ENCODE measurements at places on chromosomes 1 and 21. TPM values are rescaled to one million over a fixed set of nuclear protein-coding genes. Genes with fewer than 3 reads are reported as not detected.
A peak's percentile ranks its signal among the peaks of the same experiment; 100 is the strongest.

SLC44A5 gene
- 0.70 TPM for total RNA-seq

SCAMP3 gene
- 52.5 TPM for total RNA-seq

GRCh38 chr1:53376742-53377437 lies 49.0 kb upstream of the LRP8 start:
- no peak for DNase-seq

DNA sequence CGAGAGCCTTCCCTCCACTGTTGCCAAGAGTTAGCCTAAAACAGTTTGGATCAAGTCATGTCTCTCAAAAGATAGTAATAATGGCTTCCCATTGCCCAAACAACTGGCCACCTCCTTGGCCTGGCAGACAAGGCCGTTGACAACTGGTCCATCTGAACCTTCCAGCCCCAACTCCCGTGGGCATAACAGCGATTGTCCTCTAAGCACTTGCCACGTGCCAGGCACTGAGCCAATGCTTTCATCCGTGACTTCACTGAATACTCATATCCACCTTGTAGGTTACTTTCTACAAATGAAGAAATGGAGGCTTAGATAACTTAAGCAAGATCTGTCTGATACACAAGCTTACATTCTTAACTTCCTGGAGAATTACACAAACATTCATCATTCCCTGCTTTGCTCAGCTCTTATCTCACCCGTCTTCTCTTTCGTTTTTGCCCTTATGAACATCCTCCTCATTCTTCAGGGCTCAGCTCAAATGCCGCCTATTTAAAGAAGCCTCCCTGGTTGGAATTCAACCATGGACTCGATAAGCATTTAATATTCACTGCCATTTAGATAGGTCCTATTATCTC lies 106.4 kb downstream of the KCND3 start:
- DNase-seq: no peak

GRCh38 chr1:41359211-41360073 lies 1.8 kb upstream of the FOXO6 start:
- no peak for DNase-seq

GRCh38 chr1:20255666-20256065 lies 35.0 kb upstream of the VWA5B1 start:
- DNase-seq: peak; percentile 29

SPATA46 gene
- total RNA-seq: not detected

- no peak for DNase-seq
These were observed 2.9 kb downstream of the DDI2 start for GRCh38 chr1:15620155-15620545.

NMNAT2 gene
- total RNA-seq: not detected

DNA sequence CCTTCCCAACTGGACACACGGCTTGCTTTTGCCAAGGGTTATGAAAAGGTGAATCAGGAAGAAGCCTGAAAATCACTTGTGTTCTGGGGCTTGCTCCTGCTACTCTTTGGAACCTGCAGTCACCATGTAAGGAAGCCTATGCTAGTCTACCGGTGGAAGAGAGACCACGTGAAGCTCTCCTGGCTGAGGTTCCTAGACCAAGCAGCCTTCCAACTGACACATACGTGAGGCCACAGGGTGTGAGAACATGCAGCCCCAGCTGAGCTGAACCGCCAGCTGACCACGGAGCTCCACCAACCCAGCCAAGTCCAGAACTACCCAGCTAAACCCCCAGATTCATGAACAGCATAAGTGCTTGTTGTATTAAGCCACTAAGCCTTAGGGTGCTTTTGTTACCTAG lies 72.8 kb upstream of the KRTAP19-8 start:
- no peak for DNase-seq

- no peak for DNase-seq
These were observed 1.5 kb upstream of the SPATC1L start for GRCh38 chr21:46185716-46186115.

- peak; percentile 64 for DNase-seq
These were observed 4.3 kb downstream of the RUSC1 start for GRCh38 chr1:155324717-155325602.

LCE2A gene
- not detected for total RNA-seq

HCRTR1 gene
- not detected for total RNA-seq

DNA sequence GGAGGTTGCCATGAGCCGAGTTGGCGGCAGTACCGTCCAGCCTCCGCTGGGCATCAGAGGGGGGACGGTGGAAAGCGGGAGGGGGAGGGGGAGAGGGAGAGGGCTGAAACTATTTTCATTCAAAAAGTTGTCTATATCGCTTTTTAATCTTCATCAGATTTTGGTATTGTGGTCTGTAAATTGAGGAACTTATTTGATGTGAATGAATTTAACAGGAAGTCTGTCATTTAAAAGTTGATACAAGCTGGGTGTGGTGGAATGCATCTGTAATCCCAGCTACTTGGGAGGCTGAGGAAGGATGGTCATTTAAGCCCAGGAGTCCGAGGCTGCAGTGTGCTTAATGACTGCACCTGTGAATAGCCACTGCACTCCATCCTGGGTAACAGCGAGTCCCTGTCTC lies 3.0 kb upstream of the EPHX4 start:
- DNase-seq: no peak

- no peak for DNase-seq
These were observed 3.7 kb upstream of the JAM2 start for GRCh38 chr21:25635310-25635709.

RAB3B gene
- total RNA-seq: 1.5 TPM

GPATCH3 gene
- total RNA-seq: 17.3 TPM

DNA sequence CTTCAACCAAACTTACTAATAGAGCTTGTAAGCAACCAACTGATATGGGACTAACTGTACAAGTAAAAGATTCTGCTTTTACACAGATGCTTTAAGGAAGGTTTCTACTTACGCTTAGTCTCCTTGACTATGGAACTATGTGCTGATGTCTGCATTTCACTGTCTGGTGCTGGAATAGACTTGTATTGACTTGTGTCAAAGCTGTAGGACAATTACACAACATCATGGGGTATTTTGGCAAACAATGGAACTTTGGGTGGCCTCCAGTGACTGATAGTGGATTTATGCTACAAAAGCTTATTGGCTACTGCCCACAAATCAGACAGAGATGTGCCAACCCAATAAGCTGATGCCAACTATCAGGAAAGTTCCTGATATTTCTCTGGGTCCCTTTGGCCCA lies 10.6 kb downstream of the CBR1 start:
- no peak for DNase-seq

CADM3 gene
- 0.07 TPM for total RNA-seq

GRCh38 chr1:22363403-22364325 lies 88.0 kb upstream of the ZBTB40 start:
- DNase-seq: no peak

- DNase-seq: peak; percentile 93
These were observed 2.0 kb downstream of the S100A6 start for GRCh38 chr1:153533689-153534201.

REN gene
- total RNA-seq: not detected

NBPF6 gene
- total RNA-seq: not detected

DNA sequence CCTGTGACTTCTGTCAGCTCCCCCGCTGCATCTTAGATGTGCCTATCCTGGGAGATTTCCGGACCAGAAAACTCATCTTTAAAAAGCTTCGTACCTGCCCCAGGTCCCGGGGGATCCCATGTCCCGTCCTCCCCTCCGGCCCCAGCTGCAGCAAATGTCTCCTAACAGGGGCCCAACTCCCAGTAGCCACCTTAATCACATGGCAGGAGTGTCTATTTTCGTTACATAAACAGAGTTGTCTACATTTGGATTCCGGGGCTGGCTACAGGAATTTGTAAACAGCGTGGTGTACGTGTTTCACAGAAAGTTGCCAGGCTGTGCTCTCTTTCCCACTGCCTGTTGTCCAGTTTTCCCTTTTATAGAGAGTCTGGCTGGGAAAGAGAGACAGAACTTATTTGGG lies 17.9 kb upstream of the KCNE2 start:
- no peak for DNase-seq

DNA sequence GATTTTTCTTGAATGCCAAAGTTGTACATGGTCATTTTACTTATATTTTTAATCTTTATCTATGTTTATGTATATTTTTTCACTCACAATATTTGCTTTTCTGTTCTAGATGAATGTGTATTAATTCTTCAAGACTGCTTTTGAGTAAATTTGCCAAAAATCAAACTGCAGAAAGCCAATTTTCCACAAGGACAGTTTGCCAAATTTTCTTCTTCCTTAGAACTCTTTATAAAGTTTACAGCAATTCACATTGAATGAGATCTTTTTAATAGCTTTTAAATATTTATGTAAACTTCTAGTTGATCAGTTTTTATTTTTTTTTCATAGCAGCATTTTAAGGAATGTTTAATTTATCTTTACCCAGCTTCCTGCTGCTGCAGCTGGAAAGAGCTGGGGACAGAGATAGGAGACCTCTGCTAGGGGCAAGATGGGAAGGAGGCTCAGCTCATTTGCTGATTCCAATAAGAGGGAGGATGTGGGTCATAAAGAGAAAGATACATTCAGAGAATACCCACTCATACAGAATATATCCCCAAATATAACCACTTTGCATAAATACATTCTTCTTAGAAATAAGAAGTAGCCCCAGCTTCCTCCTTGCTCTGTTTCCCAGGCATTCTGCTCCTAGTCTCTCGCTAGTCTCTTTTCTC lies 93.0 kb downstream of the ODF2L start:
- DNase-seq: no peak

AIRE gene
- total RNA-seq: not detected

DNA sequence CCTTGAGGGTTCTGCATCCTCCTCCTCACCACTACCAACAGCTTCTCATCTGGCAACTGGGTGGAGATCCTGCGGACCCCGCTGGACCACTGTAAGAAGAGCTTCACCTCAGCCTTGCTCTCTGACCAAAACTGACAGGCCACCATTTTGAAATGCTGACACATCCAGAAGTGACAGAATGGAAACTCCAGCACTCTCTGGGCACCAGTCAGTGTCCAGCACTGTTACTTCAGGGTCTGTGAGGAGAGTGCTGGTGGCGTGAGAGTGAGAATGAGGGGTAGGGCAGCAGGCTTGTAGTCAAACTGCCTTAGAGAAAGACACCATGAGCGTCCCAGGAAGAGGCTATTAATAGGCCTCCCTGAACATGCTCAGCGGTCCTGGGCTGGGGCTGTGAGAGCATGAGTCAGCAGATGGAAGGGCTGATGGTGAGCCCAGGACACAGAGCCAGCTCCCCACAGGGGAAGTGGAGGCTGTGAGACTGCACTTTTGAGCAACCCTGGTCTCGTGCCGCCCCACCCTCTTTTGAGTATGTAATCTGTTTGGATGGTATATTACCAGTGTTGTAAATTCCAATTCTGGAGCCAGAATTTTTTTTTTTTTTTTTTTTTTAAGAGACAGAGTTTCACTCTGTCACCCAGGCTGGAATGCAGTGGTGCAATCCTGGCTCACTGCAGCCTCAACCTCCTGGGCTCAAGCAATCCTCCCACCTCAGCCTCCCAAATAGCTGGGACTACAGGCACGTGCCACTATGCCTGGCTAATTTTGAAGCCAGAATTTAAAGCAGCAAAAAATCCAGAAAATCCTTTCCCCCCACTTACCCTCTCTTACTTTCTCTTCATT lies 34.4 kb upstream of the SLC30A1 start:
- DNase-seq: peak; percentile 87

DNA sequence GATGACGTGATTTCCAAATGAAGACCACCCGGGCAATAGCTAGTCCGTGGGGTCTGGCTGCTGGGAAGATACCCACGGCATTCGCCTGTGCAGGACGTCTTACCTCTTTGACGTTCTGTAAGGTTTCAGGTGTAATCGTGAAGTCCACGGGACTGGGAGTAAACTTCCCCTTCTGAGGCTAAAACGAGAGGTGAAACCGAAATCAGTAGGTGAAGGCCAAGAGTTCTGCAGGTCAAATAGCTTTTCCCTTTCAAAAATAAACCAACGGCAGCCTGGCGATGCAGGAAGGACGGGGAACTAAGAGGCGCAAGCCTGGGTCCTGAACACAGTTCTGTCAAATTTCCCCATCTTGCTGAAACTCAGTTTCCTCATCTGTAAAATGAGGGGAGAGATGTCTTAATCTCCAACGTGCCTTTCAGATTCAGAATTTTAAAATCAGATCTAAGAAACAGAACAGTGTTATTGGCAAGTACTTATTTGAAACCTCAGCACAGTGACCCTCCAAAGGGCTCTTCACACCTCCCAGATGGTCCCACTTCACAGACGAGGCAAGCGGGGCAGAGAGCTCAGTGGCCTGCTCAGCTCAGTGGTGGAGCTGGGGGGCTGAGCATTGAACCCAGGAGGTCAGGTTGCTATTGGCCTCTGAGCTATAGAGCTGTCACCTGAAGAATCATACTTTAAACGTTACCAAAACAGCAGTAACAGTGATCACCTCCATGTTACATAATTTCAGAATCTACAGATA lies 34.7 kb downstream of the VPS26C start:
- DNase-seq: no peak

DNA sequence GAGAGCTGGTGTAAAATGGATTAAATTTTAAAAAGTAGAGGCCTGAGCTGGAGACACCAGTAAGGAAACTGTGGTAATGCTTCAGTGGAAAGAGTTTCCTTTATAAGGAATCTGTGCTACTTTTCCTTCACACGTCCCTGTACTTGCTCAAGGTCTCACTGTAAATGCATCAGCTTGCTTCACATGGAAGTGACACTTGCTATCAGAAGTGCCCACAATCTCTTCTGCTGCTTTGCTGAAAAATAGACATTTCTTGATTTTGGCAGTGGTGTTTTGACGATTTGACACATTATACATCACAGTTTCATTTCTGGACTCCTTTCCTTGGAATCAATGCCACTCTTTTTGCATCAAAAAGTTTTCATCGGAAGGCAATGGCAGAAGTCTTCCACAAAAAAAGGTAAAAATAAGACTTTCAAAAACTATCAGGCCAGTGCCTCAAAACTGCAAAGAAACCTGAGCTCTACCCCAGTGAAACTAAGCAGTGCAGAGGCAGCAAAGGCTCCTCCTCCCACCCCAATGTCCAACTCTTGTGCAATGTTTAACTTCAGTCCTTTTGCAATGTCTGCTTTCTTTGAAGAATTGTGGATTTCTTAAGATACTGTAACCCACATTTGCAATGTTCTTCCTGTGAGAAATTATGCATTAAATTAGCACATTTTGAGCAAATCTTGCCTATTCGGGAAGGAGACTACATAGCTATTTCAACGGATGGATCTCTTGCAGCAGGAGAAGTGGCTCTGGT lies 18.4 kb upstream of the TSPAN2 start:
- DNase-seq: no peak

DNA sequence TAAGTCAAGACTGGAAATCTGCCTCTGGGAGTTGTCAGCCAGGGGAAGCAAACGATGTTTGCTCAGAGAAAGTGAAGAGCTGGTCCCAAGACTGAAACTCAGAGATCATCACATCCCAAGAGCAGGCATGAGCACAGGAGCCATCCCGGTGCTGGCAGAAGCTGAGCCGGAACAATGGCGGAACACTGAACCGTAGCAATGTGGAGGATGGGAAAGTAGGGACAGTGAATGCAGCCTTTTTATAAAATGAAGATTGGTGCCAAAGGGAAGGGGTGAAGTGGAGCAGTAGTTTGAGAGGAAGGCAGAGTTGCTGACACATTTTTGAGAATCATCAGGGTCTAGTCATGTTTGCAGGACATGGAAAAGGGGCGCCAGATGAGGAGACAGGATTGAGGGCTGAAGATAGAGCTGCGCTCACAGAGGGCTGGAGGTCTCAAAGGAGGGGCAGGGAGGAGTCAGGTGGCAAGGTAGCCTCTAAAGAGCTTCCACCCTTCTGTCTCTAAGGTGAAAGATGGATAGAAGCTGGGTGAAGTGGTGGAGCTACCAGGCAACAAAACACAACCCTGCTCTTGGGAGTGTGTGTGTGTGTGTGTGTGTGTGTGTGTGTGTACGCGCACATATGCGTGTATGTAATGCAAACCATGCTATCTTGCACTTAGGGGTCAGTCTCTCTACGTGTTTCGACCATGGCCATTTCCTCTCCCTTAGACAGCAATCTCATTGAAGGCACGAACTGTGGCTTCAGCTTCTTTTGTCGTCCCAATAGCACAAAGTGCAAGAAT lies 94.3 kb upstream of the IRF2BP2 start:
- no peak for DNase-seq

GRCh38 chr1:84363019-84363418 lies 35.3 kb upstream of the DNASE2B start:
- DNase-seq: no peak

Data from Caki2 (cell line).